ENCODE measurements at places on chromosomes 12 and 14.

GRCh38 chr14:104353921-104354701 is 215.7 kb downstream of the KIF26A start:
- DNase-seq, result no peak

DNA sequence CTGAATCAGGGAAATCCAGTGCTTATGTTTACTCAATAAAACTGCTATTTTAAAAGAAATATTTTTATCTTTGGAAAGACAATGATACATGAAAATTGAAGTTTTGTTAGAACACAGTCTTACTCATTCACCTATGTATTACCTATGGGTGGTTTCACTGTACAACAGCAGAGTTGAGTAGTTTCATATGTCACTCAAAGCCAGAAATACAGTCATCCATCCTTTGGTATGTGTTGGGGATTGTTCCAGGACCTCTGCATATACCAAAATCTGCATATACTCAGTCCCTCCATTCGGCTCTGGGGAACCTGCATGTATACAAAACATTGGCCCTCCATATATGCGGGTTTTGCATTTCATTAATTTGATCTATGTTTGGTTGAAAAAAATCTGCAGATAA is 190.6 kb downstream of the GPHN start:
- no peak for DNase-seq

- DNase-seq, result no peak
Observed at GRCh38 chr14:51228391-51228790, 11.7 kb upstream of the TMX1 start.

DNA sequence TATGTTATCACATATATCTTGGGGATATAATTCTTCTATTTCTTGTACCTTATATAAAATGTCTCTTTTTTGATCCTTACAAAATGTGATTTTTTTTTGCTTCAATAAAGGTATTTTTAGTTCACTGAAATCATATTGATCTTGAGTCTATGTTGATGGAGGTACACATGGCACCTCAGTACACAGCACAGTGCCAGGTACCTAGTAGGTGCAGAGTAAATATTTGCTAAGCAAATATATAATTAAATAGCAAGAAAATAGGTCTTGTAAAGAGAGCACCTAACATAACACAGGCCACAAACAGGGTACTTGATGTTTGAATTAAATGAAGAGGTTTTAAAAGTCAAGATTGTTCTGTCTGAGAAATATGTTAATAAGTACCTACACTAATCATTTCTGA is 69.7 kb downstream of the CIT start:
- no peak for DNase-seq

- no peak for DNase-seq
Observed at GRCh38 chr12:66775871-66776270, 97.0 kb upstream of the GRIP1 start.

DNA sequence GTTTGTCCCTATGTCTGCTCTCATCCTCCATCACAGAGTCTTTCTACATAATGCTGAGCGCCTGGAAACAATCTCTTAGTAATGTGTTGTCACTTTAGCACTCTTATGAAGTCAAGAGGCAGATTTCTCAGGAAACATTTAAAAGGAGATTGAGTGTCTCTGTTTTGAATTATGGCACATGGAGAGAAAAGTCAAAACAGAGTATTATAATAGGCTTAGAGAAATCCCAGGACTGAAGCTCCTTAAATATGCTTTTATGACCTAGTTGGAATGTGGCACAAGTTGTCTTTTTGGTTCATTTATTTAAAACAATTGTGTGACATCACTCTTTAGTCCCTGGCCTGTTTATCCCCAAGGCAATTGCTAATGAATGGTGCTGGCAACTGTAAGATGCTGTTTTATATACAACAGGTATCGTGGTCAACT is 117.8 kb upstream of the HIF1A start:
- DNase-seq, result no peak

GRCh38 chr12:24911271-24911791 is 37.6 kb downstream of the BCAT1 start:
- no peak for DNase-seq

DNA sequence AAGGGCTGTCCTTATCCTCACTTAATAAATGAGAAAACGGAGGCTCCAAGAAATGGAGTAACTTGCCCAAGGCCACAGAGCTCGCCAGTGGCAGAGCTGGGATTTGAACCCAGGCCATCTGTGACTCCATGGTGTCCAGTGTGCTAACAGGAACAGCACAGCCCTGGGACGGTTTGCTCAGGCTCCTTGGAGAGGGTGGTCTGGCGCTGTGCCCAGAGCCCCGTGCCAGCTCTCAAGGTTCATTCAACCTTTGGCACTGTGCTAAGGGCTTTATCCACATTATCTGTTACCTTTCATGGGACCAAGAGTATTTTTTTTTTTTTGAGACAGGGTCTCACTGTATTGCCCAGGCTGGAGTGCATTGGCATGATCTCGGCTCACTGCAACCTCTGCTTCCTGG is 8.1 kb downstream of the DAO start:
- DNase-seq, result no peak

DNA sequence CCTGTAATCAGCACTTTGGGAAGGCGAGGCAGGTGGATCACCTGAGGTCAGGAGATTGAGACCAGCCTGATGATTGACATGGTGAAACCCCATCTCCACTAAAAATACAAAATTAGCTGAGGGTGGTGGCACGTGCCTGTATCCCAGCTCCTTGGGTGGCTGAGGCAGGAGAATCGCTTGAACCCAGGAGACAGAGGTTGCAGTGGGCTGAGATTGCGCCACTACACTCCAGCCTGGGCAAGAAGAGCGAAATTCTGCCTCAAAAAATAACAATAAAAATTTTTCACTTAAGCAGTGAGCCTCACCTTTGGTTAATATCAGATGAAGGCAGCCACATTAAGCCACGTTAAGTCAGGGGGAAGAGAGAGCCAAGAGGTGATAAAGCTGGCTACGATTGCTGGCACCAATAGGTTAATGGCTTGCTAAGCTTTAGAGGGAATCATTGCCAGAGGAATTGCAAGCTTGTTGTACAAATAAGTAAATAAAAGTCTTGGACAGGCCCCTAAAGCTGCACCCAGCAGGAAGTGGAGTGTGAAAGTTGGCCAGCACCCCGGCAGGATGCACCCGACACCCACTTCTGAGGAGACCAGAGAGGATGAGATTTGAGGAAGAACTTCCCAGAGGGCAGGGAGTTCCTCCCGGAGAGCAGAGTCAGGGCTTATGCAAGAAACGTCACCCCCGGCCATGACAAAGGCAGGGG is 41.3 kb upstream of the TESC start:
- no peak for DNase-seq

GRCh38 chr12:119819322-119819721 is 57.8 kb downstream of the CIT start:
- no peak for DNase-seq

GRCh38 chr12:103884316-103884715 is 43.3 kb upstream of the NT5DC3 start:
- DNase-seq, result no peak

- no peak for DNase-seq
Observed at GRCh38 chr12:121812320-121812871, 8.6 kb downstream of the SETD1B start.

DNA sequence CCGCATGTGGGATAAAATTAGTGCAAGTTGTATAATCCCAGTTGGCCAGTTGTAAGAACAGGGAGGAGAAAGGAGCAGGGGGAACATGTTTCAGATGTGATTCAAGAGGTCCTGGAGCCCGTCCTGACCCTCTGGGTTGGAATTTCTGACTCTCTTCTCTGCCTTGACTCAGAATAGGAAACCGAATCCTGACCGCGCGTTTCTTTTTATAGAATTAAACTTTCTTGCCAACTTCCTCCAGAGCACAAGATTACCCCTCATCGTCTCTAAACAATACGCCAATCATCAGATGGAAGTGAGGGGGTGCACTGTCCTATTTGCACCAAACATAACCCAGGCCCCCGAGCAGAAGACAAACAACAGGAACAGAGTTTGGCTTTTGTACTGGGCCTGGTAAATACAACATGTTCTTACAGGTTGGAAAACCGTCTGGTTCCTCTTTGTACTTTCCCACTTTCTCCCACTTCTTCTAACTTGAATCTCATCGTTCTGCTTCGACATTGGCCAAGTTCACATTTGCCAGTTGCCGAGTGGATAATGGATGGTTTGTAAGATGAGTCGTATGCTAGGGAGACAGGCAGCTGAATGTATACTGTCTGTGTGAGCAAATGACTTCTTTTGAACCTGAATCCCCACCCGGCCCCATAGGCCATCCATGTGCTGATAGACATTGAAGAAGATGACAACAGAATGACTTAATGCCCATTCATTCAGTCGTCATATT is 42.6 kb upstream of the MED13L start:
- no peak for DNase-seq

- DNase-seq, result no peak
Observed at GRCh38 chr12:28631831-28632230, 441.6 kb downstream of the CCDC91 start.

GRCh38 chr12:66636771-66637170 is 42.1 kb downstream of the GRIP1 start:
- no peak for DNase-seq
